HFFc6 (cell line): ENCODE measurements at places on chromosomes 12 and 14. TPM values are rescaled to one million over a fixed set of nuclear protein-coding genes. Genes with fewer than 3 reads are reported as not detected.
A peak's percentile ranks its signal among the peaks of the same experiment; 100 is the strongest.

The IL26 gene
- not detected in 3 replicates for total RNA-seq

The USP44 gene
- total RNA-seq: not detected in 3 replicates

The FAM216A gene
- total RNA-seq: 18.1 to 26.3 TPM (median 21.0 TPM) in 3 replicates

The CRIP2 gene
- total RNA-seq: 6.7 to 21.9 TPM (median 7.4 TPM) in 3 replicates

The PROX2 gene
- total RNA-seq: not detected in 3 replicates

The RDH12 gene
- not detected in 3 replicates for total RNA-seq

The FGF23 gene
- not detected in 2 replicates for total RNA-seq

- no peak for DNase-seq
Observed at GRCh38 chr14:63465347-63465746, 77.8 kb downstream of the PPP2R5E start.

- DNase-seq: no peak
Observed at GRCh38 chr12:116922194-116922897, 11.6 kb downstream of the FBXW8 start.

DNA sequence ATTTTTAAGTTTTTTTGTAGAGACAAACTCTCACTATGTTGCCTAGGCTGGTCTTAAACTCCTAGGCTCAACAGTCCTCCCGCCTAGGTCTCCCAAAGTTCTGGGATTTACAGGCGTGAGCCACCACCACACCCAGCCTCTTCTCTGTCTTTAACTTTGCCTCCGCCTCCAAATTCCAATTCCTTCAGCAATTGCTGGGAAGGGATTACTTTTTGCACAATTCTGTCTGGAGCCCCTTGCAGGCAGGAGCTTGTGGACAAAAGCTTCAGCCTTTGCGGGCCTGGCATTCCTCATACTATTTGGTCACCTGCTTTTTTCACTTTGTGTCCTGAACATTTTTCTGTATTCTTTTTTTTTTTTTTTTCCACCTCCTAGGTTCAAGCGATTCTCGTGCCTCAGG is 26.0 kb downstream of the SH2B3 start:
- no peak for DNase-seq

DNA sequence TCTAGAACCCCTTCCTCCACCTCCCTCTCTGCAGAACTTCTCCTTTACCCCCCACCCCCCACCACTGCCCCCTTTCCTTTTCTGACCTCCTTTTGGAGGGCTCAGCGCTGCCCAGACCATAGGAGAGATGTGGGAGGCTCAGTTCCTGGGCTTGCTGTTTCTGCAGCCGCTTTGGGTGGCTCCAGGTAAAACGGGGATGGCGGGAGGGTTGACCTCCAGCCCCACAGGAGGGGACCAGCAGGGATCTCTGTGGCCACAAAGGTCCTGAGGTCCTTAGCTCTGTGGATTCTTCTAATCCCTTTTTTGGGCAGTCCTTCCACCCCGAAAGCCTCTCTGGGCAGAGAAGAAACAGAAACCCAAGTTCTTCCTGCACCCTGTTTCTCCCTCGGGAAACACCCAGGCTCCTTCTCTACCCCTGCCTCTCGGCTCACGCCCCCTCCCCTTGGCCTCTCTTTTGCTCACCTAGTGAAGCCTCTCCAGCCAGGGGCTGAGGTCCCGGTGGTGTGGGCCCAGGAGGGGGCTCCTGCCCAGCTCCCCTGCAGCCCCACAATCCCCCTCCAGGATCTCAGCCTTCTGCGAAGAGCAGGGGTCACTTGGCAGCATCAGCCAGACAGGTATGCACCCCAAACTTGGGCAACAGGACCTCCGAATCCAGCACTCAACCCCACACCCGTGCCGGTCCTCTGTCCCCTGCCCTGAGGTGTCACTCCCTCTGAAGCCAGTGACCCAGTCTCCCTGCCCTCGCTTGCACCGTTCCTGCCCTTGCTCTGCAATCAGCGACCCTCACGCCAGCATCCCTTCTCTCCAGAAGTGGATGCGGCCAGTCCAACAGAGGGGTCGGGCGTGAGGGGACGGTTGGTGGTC is 638 bp downstream of the LAG3 start:
- no peak for DNase-seq

- no peak for DNase-seq
Observed at GRCh38 chr12:52579468-52580465, 6.1 kb upstream of the KRT74 start.

- no peak for DNase-seq
Observed at GRCh38 chr14:34065236-34065635, 114.4 kb upstream of the EGLN3 start.

DNA sequence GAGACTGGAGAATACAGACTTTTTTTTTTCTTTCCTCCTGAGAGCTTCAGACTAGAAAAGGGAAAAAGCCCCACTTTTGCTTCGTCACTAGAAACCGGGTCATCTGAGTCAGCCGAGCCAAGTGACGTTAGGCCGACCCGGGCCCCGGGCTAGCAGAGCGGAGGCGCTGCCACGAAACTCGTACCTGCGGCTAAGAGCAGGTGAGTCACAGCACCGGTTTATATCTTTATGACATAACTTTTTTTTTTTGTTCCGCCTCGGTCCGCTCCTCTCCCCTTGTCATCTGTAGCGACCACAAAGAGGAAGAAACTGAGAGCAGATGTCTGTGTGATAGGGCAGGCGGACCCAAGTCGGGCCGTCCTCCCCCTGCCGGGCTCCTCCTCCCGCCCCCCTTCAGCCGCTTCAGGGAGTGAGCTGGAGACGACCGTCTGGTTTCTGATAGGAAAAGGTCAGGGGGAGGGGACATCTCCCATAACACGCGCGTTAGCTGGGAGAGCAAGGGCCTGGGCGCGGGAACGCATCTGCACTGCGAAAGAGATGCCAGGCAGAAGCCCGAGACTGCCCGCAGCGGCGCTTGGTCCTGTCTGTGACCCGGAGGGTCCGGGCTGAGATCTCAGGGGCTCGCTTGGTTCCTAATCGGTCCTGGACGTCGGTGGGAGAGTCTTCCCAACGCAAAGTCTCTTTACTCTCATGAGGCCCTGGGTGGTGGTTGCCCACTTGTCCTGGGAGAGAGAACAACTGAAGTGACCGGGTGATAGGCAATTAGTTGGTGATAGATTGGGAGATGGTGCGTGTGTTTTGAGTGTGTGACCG is 586 bp downstream of the TTC6 start:
- DNase-seq: no peak

GRCh38 chr14:40028991-40029390 is 596.8 kb upstream of the FBXO33 start:
- no peak for DNase-seq

GRCh38 chr12:57934819-57935218 is 6.5 kb upstream of the ATP23 start:
- no peak for DNase-seq

GRCh38 chr12:116534311-116535121 is 24.7 kb upstream of the MAP1LC3B2 start:
- DNase-seq: no peak

DNA sequence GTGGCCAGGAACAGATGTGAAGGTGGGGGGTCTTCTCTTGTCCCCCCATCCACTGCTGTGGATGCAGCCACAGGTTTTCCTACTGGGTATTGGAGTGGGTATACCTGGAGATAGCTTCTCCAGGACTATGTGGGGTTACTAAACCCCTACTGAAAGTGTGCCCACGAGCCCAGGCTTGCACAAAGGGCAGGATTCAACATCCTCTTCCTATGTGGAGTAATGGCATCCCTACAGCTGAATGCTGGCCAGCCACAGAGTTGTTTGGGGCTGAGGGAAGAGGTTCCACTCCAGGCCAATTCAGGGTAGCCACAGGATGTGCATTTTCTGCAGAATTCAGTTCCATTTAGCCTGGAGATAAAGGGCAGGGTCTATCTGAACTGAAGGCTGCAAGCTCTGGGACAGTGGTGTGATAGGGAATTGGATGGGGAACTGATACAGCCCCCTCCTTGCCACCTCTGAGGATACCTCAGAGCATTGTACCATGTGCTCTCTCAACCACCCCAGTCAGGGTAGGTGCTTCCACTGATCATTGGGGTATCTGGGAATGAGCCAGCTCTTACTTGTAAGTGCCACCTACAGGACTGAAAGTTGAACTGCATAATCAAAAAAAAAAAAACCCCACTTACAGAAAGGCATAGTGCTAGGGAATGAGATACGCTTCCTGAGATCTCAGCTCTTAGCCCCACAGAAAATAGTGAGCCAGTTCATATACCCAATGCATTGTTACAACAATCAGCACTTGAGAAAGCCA is 187.1 kb downstream of the KITLG start:
- DNase-seq: no peak

DNA sequence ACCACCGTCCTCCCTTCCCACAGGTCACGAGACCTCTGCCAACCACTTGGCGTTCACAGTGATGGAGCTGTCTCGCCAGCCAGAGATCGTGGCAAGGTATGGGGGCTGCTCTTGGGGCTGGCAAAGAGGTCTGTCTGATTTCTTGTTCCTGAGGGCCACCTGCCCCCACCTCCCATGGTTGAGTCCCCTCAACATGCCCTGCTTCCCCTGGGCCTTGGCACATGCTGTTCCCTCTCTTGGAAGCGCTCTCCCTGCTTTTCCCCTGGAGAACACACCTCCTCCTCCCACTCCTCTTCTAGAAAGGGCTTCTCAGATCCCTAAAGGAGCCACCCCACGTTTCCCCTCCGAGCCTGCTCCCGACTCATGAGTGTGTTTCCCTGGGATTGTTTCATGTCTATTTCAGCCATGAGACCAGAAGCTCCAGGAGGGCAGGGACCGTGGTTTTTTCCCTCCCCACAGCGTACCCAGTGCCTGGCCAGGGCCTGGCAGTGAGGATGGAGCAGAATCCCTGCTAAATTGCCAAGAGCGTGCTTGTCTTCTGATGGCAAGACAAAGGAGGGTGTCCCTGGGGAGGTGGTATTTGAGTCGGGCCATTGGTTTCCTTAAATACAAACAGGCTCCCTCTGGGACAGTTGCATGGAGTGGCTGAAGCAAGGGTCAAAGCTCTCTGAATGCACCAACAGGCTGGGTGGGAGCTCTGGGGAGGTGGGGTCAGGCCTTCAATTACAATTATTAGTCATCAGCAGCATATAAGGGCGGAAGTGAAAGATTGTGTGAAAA is 34.1 kb downstream of the CYP46A1 start:
- no peak for DNase-seq

GRCh38 chr14:68843471-68844209 is 50.8 kb upstream of the ZFP36L1 start:
- peak; percentile 47 for DNase-seq

DNA sequence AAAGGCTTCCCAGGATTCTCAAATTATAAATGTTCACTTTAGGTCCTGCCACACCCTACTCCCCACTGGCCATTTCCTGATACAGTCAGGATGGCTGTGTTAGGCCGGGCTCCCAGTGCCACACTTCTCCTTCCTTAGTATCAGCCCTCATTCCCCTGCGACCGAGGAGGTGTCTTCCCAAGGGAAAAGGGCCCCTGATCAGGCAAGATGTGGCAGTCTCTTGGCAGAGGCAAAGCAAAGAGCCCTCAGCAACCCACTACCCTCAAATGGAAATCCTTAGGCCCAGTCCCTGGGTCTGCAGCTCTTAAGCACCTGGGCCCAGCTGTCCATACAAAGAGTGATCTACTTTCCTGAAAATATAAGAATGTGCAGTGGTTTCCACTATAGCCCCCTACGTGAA is 96.5 kb upstream of the VASH1 start:
- no peak for DNase-seq

DNA sequence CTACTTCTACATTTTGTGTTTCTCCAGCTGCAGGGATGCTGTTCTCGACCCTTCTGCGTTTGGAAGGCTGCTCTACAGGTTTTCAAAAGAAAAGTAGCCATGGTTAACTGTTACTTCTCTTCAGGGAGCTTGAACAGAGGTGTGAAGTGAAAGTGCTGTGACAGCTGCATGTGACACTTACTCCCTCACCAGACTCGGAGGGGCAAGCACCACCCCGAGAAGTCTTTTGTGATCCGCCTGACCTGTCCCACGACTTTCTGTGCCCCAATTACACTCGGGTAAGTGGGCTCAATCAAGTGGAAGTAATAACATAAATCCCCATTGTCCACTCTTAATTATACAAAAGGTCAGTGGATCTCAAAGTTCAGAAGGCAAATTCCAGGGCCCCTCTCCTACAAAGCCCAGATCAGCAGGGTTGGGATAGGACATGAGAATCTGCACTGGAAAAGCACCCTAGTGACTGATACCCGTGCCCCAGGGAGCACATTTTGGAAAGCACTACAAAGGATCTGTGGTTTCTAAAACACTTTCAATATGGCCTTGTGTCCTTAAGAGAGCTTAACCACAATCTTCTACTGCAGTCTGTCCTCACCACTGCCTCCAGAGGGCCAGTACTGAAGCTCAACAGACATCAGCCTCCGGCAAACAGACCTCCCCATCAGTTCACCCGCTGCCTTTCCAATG is 11.5 kb downstream of the FICD start:
- DNase-seq: peak; percentile 70

- no peak for DNase-seq
Observed at GRCh38 chr14:92274055-92274454, 48.9 kb upstream of the SLC24A4 start.

DNA sequence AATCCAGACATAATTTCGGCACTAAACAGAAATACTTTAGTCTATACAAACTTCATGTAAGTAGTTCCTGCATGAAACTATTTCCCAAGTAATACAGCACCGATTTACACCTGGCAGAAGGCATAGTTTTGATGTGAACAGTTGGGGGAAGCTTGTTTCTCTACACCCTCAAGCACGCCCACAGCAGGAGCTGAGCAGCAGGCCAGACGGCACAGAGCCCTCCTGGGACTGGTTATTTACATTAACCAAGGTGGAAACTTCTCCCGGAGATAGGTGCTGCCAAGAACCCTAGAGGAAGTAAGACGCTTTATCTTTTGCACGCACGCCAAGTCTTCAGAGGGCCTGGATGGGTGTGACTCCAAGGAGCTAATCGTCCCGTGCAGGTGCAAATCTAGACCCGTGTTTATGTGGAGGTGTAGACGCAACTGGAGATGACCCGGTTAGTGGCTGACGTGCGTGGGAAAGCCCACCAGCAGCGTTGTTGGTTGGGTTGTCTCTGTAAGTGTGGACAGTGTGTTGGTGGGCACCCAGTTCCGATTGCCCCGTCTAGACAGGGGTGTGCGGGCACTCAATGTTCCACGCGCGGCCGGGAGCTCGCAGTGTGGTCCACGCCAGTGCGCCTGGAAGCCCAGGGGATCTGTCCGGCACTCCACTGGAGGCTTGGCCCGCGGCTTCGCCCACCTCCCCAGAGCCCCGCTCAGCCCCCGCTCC is 767 bp upstream of the TCP11L2 start:
- DNase-seq: no peak

DNA sequence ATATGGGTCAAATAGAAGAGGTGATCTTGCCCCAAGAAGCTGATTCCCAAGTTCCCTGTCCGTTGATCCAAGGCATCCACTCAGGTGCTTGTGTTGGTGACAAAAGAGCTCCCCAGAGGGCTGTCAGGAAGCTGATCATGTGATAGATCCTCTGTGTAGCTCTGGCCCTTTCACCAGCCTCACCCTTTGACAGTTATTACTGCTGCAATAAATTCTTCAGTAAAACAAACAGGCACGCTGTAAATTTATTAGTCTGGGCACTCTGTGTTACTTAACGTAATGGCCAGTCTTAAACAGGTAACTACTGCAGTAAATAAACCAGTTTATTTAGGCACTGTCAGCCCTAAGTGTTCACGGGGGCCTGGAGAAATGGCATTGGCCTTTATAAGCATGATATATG is 473.9 kb downstream of the BCL11B start:
- no peak for DNase-seq

DNA sequence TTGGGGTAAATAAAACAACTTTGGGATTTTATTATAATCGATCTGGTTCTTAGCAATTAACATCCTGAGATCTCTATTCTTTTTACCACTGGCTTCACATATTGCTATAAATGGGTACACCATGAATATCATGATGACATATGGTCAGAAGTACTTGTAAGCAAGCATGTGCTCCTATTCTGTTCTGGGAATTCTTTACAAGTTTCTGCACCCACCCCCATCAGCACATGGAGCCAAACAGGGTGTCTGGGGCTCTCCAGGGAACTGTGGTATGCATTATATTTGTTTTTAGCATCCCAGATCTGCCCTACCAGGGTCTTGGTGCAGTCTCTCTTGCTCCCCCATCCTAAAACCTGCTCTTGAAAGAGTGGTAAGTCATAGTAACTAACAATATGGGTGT is 31.3 kb downstream of the DMAC2L start:
- no peak for DNase-seq
